ENCODE measurements at places on chromosomes 6 and 20. TPM values are rescaled to one million over a fixed set of nuclear protein-coding genes. Genes with fewer than 3 reads are reported as not detected.

RNF217 gene
- 11.6 TPM for total RNA-seq

RXRB gene
- total RNA-seq: 51.1 TPM

SYNE1 gene
- 22.3 TPM for total RNA-seq

RAD21L1 gene
- total RNA-seq: not detected

FRK gene
- total RNA-seq: 25.8 TPM

POLR1H gene
- 22.4 TPM for total RNA-seq

SPAG4 gene
- 4.1 TPM for total RNA-seq

COL10A1 gene
- total RNA-seq: not detected

KHDC3L gene
- total RNA-seq: not detected

HLA-DPA1 gene
- 49.9 TPM for total RNA-seq

EYS gene
- total RNA-seq: 0.61 TPM

MEI4 gene
- not detected for total RNA-seq

PRSS35 gene
- total RNA-seq: not detected

SLC17A3 gene
- not detected for total RNA-seq

CALHM4 gene
- not detected for total RNA-seq

OPRM1 gene
- total RNA-seq: not detected

MUCL3 gene
- not detected for total RNA-seq

DXO gene
- 12.4 TPM for total RNA-seq

CTAGE9 gene
- not detected for total RNA-seq

DOK5 gene
- 0.67 TPM for total RNA-seq

ZSCAN23 gene
- total RNA-seq: 3.0 TPM

RRAGD gene
- 17.6 TPM for total RNA-seq

LCA5 gene
- total RNA-seq: 0.43 TPM

STMND1 gene
- total RNA-seq: 0.47 TPM

TM9SF4 gene
- 54.1 TPM for total RNA-seq

KIF25 gene
- total RNA-seq: 0.41 TPM

DSP gene
- total RNA-seq: 265 TPM

MYH7B gene
- 1.9 TPM for total RNA-seq

GMDS gene
- 228 TPM for total RNA-seq

HEY2 gene
- 0.58 TPM for total RNA-seq

TBX18 gene
- total RNA-seq: 0.23 TPM

TCF21 gene
- total RNA-seq: 14.3 TPM

BTNL2 gene
- not detected for total RNA-seq

SLC22A1 gene
- 2.4 TPM for total RNA-seq

SLC13A3 gene
- total RNA-seq: 0.27 TPM

IL20RA gene
- 11.6 TPM for total RNA-seq

PNPLA1 gene
- 0.19 TPM for total RNA-seq

ZNF318 gene
- total RNA-seq: 16.9 TPM

YWHAB gene
- 196 TPM for total RNA-seq

THBD gene
- 5.9 TPM for total RNA-seq

IRF4 gene
- total RNA-seq: 4.5 TPM

HMGCLL1 gene
- total RNA-seq: 1.0 TPM

COL12A1 gene
- total RNA-seq: 6.1 TPM

ARMC2 gene
- total RNA-seq: 5.5 TPM

PCIF1 gene
- 35.1 TPM for total RNA-seq

LKAAEAR1 gene
- not detected for total RNA-seq

MYBL2 gene
- total RNA-seq: 1.9 TPM

ACTL10 gene
- total RNA-seq: 4.2 TPM

AKAP12 gene
- total RNA-seq: 192 TPM

SLC4A11 gene
- 1.1 TPM for total RNA-seq

FAM50B gene
- 3.2 TPM for total RNA-seq

NDUFAF4 gene
- 39.7 TPM for total RNA-seq

ATP6V1G2 gene
- total RNA-seq: 0.55 TPM

HLA-DOA gene
- total RNA-seq: 4.0 TPM

FAM209B gene
- not detected for total RNA-seq
